Spinal cord (tissue), 10 donors: ENCODE measurements at places on chromosomes 11 and 22. TPM values are rescaled to one million over a fixed set of nuclear protein-coding genes. Genes with fewer than 3 reads are reported as not detected.

DNA sequence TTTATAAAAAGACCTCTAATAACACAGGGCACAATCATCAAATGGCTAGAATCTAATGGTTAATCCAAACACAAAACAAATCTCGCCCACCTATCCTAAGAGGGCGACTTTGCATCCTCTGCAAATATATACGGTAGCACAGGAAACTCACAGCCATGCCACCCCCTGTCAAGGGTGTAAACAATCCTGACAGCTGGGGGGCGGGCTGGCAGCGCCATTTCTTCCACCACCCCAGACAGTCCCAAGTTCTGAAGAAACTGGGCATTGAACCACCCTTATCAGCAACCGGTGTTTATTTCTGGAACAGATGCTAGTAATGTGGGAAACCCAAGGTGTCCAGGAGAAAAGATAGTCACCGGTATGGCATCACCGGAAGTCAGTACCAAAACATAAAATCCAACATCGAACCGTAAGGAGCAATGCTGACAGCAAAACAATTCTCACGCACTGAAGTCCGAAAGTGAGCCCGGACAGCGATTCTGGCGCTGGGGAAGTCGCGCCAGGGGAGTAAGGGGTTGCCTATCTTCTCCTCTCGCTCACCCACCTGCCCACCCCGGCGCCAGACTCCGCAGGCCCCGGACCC is 825 bp downstream of the FBXO3 start:
- no peaks in the 10 kb centered on the region for H3K36me3 ChIP-seq
- H3K27me3 ChIP-seq: peaks cover 13% of the 10 kb centered on the region
- H3K4me1 ChIP-seq: peaks cover 18% of the 10 kb centered on the region

GRCh38 chr11:118045191-118045590 is 31.7 kb upstream of the TMPRSS4 start:
- H3K27me3 ChIP-seq: no peaks in the 10 kb centered on the region
- no peaks in the 10 kb centered on the region for H3K4me1 ChIP-seq
- H3K27ac ChIP-seq: no peak overlapping the region
- no peaks in the 10 kb centered on the region for H3K36me3 ChIP-seq
- no peak for DNase-seq

DNA sequence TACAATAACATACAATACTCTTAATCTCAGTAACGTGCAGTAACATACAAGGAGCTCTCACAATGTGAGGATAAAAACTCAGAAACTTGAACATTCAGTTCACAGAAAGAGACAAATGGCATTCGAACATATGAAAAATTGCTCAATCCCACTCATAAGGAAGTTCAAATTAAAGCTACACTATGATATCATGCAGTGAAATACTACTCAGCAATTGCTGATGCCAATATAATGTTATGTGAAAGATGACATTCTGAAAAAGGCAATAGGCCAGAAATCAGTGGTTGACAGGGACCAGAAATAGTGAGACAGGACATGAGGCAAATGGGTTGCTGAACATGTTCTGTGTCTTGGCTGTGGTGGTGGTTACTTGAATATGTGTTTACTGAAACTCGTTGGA is 33.7 kb upstream of the PITPNB start:
- H3K4me3 ChIP-seq: no peak overlapping the region
- no peak overlapping the region for H3K27ac ChIP-seq
- H3K4me1 ChIP-seq: no peaks in the 10 kb centered on the region
- H3K27me3 ChIP-seq: no peaks in the 10 kb centered on the region
- no peak for DNase-seq
- no peaks in the 10 kb centered on the region for H3K36me3 ChIP-seq

GRCh38 chr11:838441-839279 is 3.7 kb downstream of the POLR2L start:
- no peak for DNase-seq
- H3K27ac ChIP-seq: no peak overlapping the region
- peaks cover 2% of the 10 kb centered on the region for H3K27me3 ChIP-seq
- H3K36me3 ChIP-seq: peaks cover 68% of the 10 kb centered on the region
- no peak overlapping the region for H3K4me3 ChIP-seq
- peaks cover 53% of the 10 kb centered on the region for H3K4me1 ChIP-seq

GRCh38 chr11:19244084-19244483 is 3.3 kb upstream of the E2F8 start:
- H3K27me3 ChIP-seq: peaks cover 34% of the 10 kb centered on the region
- no peak overlapping the region for H3K4me3 ChIP-seq
- H3K36me3 ChIP-seq: no peaks in the 10 kb centered on the region
- no peak for DNase-seq

GRCh38 chr11:118418766-118419165 is 17.4 kb downstream of the ATP5MG start:
- H3K36me3 ChIP-seq: peaks cover 4% of the 10 kb centered on the region
- H3K27ac ChIP-seq: no peak overlapping the region
- no peaks in the 10 kb centered on the region for H3K27me3 ChIP-seq
- H3K4me1 ChIP-seq: no peaks in the 10 kb centered on the region
- H3K4me3 ChIP-seq: no peak overlapping the region
- no peak for DNase-seq

- H3K27ac ChIP-seq: peak overlapping the region; percentile 98
- no peak for DNase-seq
- no peaks in the 10 kb centered on the region for H3K36me3 ChIP-seq
Observed at GRCh38 chr11:9615031-9615451, 41.6 kb downstream of the WEE1 start.

- H3K27me3 ChIP-seq: peaks cover 49% of the 10 kb centered on the region
- H3K4me1 ChIP-seq: peaks cover 12% of the 10 kb centered on the region
- H3K4me3 ChIP-seq: peak overlapping the region; percentile 38
- DNase-seq: no peak
- no peak overlapping the region for H3K27ac ChIP-seq
Observed at GRCh38 chr22:42719656-42720262, 911 bp downstream of the A4GALT start.

- peaks cover 2% of the 10 kb centered on the region for H3K4me1 ChIP-seq
Observed at GRCh38 chr11:73233692-73234470, 15.8 kb downstream of the P2RY2 start.

GRCh38 chr11:35323076-35323868 is 96.1 kb downstream of the SLC1A2 start:
- no peaks in the 10 kb centered on the region for H3K27me3 ChIP-seq
- H3K27ac ChIP-seq: no peak overlapping the region
- no peaks in the 10 kb centered on the region for H3K36me3 ChIP-seq
- H3K4me3 ChIP-seq: no peak overlapping the region

DNA sequence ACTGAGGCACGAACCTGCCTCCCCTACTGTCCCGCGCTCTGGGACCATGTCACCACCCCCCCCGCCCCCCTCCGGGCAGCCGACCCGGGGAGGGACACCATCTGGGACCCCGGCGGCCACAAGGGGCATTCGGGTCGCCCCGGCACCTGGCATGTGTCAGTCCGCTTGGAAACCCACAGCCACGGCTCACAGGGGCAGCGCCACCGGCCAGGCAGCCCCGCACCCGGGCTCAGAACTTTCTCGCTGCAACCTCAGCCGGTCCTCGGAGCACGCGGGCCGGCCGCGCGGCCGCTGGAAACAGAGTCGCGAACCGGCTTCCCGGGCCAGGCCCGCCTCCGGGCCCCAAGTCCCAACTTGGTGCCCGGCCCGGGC is 159.9 kb upstream of the GRK3 start:
- H3K4me1 ChIP-seq: peaks cover 45% of the 10 kb centered on the region
- peak overlapping the region; percentile 6 for H3K4me3 ChIP-seq
- H3K36me3 ChIP-seq: no peaks in the 10 kb centered on the region
- H3K27me3 ChIP-seq: peaks cover 2% of the 10 kb centered on the region

Gene PHLDA2
- polyA plus RNA-seq: 2.0 TPM

Gene SPDYC
- polyA plus RNA-seq: 0.17 TPM

Gene PTPRJ
- polyA plus RNA-seq: 17.7 TPM

Gene TTC38
- 33.1 TPM for polyA plus RNA-seq

Gene AGBL2
- 7.1 TPM for polyA plus RNA-seq
